ENCODE measurements at places on chromosomes 4 and X. TPM values are rescaled to one million over a fixed set of nuclear protein-coding genes. Genes with fewer than 3 reads are reported as not detected.

Gene RNF150
- 0.02 TPM for total RNA-seq

Gene ZCCHC18
- total RNA-seq = 0.64 TPM

Gene USP17L11
- total RNA-seq = not detected

GRCh38 chr4:41409594-41409895 is 128.4 kb upstream of the LIMCH1 start:
- no peak for DNase-seq

GRCh38 chr4:113236916-113237315 is 187.5 kb downstream of the ANK2 start:
- DNase-seq = no peak

- no peak for DNase-seq
These were observed 1780.1 kb downstream of the ARAP2 start for GRCh38 chr4:34464196-34464595.

GRCh38 chrX:48761674-48762471 is at the start of gene GLOD5:
GLOD5 (plus strand) TSS chrX:48761747; CDS start chrX:48761791, 44 bp downstream.
- peak; percentile 40 for DNase-seq

DNA sequence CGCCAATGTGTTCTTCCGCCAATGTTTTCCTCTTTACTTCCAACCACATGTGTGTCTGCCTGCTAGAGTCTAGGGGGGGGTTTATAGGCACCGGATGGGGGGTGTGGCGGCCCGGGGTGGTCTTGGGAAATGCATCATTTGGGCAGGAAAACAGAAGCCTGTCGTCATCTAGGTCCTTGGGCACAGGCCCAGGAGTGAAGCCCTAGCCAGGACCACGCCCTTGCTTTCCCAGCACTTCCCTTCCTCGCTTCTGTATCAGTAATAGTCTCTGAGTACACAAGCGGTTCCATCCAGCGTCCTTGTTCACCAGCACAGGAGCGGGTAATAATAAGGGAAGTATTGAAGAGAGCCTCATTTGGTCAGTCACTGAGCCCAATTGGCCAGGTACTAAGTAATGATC is 74.5 kb downstream of the QDPR start:
- DNase-seq = no peak

GRCh38 chrX:132169554-132169953 is 41.7 kb upstream of the FRMD7 start:
- no peak for DNase-seq

GRCh38 chr4:164615964-164616363 is 138.0 kb upstream of the SMIM31 start:
- no peak for DNase-seq

DNA sequence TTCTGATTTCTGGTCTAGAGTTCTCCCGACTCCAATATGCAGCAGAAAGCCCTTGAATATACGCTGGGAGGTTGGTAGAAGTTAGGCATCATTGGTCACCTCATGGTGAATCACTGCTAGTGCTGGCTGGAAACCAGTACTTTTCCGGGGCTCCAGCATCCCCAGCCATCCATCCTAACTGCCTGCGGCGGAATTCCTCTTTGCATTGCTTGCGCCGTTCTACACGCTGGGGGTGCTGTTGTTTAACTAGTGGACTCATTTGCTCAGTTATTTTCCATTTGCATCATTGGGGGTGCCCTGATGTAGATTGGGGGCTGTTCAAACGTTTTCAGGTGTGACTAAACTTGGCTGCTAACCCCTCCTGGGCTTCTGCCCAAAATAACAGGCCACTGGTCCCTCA is 23.3 kb upstream of the GPR50 start:
- DNase-seq = no peak

DNA sequence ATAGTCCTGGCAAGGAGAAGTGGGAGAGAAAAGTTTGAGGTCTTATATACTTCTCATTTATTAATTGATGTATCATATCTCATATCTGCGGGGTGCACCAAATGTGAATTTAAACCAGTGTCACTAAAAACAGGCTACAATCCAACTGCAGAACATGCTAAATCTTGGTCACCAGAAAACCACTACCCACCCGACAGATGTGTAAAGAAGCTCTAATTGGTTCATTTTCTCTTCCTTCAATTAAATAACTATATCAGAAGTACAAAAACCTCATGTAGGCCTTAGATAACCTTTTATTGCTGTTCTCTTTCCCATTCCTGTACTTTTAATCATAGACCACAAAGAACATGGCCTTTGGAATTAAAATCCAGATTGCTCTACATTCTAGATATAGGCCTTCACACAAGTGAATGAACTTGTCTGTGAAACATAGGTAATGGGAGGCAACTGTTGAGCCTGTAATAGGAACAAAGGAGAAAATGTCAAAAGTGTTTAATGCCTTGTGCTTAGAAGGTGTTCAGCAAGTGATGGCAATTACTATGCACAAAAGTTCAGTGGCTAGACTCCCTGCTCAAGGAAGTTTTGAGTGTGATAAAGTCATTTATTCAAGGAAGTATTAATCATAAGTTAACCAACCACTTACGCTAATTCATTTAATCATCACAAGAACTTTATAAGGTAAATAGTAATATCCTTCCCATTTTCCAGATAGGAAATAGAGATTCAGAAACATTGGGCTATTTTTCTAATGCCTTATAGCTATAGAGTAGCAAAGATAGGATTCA is 425.6 kb downstream of the INPP4B start:
- DNase-seq = no peak

- DNase-seq = no peak
These were observed 33.0 kb upstream of the KIAA0232 start for GRCh38 chr4:6749340-6750171.

DNA sequence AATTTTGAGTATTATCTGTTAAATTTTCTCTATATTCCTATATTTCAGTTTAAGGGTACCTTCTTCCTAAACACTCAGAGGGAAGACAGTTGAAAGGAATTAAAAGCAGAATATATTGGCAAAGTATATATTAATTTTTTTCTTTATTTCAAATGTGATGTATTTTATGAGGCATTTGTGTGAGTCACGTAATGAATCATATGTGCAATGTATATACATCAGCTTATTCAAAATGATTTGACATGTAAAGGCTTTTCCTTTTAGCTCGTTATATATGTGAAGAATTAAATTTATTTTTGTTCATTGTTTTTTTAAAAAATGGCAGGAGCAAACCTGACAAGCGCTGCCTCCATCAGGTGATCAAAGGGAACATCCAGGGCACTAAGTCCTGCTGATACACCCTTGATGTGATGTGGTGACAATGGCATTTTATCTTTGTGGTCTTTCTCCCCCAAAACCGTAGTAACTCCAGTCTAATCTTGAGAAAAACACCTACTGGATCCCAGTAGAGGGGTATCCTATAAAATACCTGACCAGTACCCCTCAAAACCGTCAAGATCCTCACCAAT is 8.9 kb downstream of the WWC2 start:
- DNase-seq = no peak

- no peak for DNase-seq
These were observed 188.4 kb downstream of the WDFY3 start for GRCh38 chr4:84778041-84778440.

DNA sequence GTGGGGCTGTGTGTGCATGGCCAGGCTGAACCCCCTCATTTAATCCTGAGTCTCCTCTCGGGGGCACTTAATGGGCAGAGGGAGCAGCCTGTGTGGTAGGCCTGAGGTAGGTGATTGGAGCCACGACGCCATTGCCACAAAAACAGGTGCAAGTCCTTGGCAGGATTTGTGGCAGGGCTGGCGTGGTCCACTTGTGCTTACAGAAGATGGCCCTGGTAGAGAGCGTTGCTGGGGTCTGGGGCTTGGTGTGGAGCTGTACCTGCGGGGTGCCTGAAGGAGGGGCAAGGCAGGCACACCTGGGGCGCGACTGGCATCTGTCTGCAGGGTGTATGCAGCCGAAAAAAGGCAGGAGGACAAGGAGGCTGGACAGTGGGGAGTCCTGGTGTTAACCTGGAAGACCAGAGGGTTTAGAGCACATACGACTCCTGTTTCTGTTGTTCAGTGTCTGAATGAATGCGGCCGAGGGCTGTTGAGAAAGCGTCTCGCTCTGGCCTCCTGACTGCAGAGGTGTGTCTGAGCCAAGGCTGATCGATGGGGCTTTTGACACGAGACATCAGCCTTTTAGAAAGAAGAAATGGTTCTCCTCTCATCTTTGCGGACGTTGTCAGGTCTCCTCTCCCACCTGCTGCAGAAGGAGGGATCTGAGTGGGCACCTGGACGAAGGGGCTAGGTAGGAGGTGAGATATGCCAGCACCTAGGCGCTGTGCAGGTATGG is 52.0 kb downstream of the TBC1D14 start:
- DNase-seq = no peak

GRCh38 chrX:10929747-10930146 is 181.4 kb upstream of the HCCS start:
- no peak for DNase-seq

Data from activated CD4-positive, alpha-beta T cell treated with anti-CD3 and anti-CD28 coated beads, Interleukin-2, amount 10 ng/mL, durations not matched to agents 7 days and 5 days (primary cell).